ENCODE measurements at places on chromosomes 5 and 9.

DNA sequence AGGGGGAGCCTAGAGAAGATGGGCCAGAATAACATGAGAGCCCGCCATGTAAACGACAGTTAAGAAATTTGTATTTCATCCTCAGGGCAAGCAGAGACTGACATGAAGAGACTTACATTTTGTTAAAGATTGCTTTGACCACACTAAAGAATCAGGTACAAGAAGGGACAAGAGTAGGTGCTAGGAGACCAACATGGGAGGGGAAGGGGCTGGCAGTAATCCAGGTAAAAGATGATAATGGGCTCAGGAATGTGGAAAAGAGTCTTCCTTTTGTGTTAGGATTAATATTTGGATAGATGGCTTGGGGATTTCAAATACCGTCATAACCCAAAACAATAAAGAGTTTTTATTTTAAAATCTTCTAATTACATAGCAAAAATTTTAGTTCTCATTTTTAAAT lies 137.3 kb downstream of the ZNF462 start:
- DNase-seq: peak; percentile 14

GRCh38 chr9:130120299-130120587 lies 52.0 kb upstream of the NCS1 start:
- no peak for DNase-seq

GRCh38 chr5:180084638-180085561 lies 13.3 kb upstream of the RNF130 start:
- DNase-seq: no peak

DNA sequence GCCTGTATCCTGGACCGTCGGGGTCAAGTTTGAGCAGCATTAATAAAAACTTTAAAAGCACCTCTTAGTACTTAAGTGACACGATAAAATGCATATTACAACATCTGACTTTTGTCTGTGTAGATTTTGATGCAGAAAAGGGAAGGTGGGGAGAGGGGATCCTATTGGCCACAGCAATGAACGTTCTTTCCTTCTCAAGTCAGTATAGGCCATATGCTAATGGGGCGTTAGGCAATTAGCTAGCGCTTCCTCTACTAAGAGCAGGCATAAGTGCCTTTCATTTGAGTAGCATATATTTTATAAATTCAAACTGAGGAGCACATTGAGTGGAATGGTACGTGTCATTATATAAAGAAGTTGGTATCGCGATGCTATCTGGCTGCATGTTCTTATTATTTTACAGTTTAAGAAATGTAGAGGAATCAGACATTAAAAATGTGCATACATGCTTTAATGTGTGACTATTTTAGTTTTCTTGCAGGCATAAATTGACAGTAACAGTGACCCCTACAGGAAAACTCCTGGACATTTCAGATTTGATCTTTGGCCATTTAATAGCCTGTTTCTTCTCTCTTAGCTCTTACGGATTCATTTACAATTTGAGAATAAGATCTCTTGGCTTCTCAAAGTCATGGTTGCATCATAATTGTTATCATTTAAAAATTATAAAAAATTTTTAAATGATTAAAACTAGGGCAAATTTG lies 1.1 kb upstream of the GNA14 start:
- DNase-seq: no peak

GRCh38 chr5:33254579-33254978 lies 186.2 kb upstream of the TARS1 start:
- no peak for DNase-seq

DNA sequence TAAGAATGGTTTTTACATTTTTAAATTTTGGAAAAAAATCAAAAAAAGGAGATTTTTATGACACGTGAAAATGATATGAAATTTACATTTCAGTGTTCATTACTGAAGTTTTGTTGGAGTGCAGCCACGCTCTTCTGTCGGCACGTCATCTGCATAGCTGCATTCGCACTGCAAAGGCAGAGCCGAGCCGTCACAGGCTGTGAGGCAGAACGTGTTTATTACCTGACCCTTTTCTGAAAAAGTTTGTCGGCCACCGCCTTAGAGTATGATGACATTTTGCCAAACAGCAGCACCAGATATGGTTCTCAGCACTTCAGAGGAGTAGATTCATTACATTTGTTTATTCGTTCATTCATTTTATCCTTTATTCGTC lies 24.1 kb downstream of the HRH2 start:
- DNase-seq: no peak

DNA sequence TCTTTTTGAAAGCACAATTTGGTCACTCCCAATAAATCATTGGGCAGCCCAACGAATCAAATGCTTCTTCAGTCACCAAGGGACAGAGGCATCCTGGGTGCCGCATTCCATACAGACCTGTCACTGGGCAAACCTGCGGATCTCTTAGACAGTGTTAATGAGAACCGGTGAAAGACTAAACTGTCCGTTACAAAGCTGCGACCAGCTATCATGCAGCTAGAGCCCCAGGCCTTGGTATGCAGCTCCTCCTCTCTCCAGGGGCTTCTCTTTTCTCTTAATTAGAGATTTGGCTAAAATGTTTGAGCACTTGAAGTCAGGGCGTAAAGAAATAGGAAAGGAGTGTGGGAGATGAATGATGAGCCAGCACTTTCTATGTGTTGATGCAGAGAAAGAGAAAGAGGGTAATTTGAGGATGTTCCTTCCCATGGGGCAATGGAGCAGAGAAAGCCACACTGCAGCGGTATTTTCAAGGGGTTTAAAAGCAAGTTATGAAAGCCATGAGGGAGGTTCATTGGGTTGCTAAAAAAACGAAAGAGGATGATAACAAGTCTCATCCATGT lies 175.3 kb downstream of the RFK start:
- no peak for DNase-seq
